ENCODE measurements at places on chromosomes 12 and 14.

DNA sequence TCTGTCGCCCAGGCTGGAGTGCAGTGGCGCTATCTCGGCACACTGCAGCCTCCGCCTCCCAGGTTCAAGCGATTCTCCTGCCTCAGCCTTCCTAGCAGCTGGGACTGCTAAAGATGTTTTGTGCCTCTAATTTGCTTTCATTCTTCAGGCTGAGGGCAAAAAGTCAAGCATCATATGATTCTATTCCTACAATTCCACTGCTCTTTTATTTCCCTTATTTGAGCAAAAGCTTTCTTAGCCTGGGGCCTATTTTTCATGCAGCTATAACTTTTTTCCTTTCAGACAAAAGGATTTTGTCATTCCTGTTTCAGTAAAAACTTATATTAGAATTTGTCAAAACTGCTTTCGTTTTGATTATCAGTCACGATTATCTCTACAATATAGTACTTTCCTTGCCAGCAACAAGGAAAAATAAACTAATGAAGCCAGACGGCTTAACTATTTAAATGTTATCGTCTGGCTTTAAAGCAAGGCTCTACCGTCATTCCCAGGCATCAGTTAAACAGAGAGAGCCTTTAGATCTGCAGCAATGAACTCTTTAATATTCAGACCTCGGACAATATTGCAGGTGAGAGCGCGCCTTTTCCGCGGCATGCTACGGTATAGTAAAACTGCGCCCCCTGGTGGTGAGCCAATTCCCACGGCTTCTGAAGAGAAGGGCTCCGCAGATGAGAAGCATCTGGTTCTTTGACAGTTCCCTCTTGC lies 1.4 kb upstream of the SLC2A13 start:
- peak; percentile 82 for DNase-seq

- no peak for DNase-seq
Measured at GRCh38 chr12:15851919-15852318, 30.3 kb upstream of the STRAP start.

- DNase-seq, result no peak
Measured at GRCh38 chr12:124660851-124661250, 93.4 kb upstream of the NCOR2 start.

DNA sequence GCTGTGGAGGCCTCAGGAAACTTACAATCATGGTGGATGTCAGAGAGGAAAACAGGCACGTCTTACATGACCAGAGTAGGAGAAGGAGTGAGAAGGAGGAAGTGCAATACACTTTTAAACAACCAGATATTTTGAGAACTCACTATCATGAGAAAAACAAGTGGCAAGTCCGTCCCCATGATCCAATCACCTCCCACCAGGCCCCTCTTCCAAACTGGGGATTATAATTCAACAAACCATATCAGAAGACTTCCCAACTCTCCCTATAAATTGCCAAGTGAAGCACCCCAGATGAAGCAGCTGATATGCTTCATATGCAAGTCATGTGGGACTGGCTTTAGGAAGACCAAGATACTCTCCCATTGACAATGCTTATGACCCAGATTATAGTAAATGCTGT lies 11.6 kb upstream of the ACSM4 start:
- DNase-seq, result no peak

DNA sequence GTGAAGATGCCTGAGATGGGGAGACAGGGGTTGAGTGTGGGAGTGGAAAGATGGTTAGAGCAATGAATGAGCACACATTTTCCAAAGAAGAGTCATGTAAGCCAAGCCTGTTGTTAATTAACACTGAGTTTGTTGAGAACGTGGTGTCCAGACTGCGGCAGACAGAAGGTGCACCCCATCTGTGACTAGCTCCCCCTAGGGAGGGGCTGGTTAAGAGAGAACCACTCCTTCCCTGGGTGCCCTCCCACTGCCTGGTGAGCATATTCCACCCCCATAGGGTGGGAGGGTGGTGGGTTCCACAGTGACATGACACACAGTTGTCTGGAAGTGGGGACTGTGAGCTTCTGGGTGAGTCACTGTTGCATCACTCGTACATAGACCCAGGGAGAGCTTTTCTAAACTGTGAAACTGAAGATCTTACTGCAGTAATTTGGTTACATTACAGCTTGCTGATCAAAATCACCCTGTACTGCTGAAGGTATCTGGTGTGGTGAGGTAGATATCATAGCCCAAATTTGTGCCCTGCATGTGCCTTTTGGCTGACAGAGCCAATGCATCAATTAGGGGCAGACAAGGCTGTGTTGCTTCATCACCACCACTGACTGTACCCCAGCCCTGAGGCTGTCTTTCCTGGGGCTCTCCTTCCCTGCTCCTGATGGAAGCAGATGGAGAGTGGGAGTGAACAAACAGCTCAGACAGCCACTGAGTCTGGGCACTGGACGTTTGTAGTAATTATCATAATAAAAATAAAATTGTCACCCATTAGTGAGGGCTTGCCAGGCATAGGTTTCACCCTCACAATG lies 150.9 kb downstream of the EMP1 start:
- no peak for DNase-seq

- DNase-seq, result peak; percentile 5
Measured at GRCh38 chr12:92065018-92065499, 80.6 kb downstream of the BTG1 start.

- DNase-seq, result no peak
Measured at GRCh38 chr12:110498984-110499706, 2.8 kb downstream of the VPS29 start.

- no peak for DNase-seq
Measured at GRCh38 chr12:57129889-57130288, 1.6 kb downstream of the LRP1 start.

GRCh38 chr12:32477714-32478113 lies 78.4 kb downstream of the FGD4 start:
- DNase-seq, result no peak

DNA sequence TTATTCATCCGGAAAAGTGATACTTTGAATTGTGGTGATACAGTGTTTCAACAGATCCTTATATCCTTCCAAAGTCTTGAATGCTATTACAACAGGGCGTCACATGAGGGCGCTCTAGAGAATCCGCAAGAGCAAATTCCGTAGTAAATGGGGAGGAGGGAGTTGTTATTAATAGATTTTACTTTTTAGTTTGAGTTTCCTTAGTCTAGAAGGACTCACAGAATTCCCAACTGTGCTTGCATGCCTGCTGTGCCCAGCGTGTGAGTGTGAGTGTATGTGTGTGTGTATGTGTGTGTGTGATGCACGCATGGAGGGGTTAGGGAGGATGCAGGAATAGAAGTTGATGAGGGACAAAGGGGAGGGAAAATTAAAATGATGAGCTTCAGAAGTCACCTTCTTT lies 375.3 kb downstream of the C12orf75 start:
- DNase-seq, result peak; percentile 70

GRCh38 chr12:119296535-119296934 lies 38.0 kb upstream of the CCDC60 start:
- no peak for DNase-seq

DNA sequence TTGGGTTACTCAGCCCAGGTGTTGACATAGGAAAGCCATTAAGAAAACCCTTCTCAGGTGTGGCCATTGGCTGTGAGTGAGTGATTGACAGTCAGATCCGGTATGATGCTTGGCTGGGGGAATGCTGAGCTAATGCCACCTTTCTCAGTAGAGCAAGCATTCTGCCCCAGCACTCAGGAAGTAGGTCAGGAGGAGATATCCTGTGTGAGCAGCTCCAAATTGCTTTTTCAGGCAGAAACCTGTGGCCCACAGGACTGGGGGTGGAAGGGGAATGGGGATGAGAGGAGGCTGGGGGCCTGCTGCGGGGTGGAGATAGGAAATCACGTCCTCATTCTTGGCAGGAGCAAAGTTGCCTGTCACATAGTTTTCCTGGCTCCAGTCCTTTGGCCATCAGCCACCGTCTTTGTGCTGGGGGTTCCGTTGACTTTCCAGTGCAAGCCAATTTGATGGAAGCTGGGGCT lies 55.7 kb downstream of the NINJ2 start:
- DNase-seq, result peak; percentile 95

GRCh38 chr14:83827383-83827782 lies 1702.6 kb upstream of the FLRT2 start:
- DNase-seq, result peak; percentile 12

- peak; percentile 79 for DNase-seq
Measured at GRCh38 chr12:51471111-51471864, 46.7 kb downstream of the SLC4A8 start.

- DNase-seq, result no peak
Measured at GRCh38 chr14:36931791-36932190, 240.6 kb downstream of the SLC25A21 start.

DNA sequence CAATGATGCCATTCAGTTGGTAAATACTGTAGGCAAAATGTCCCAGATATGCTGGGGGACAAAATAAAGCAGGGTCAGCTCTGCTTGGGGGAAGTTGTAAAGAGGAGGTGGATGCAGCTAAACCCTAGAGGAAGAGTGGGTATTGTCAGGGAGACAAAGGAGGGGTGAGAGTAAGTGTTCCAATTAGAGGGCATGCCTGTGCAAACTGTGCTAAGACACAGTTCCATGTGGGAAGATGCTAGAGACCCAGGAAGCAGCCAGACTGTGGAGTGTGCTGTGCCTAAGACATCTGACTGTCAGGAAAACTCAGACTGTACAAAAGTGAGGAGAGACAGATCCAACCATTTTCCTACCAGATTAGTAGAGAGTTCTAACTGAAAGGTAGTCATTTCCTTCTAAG lies 474.3 kb downstream of the ATP23 start:
- DNase-seq, result no peak

GRCh38 chr14:74563233-74563585 lies 48.8 kb downstream of the LTBP2 start:
- no peak for DNase-seq

- peak; percentile 17 for DNase-seq
Measured at GRCh38 chr14:36057452-36058116, 118.9 kb downstream of the PTCSC3 start.

GRCh38 chr12:123942238-123942653 lies 30.4 kb downstream of the CCDC92 start:
- peak; percentile 39 for DNase-seq

GRCh38 chr14:77085538-77085937 lies 12.5 kb upstream of the CIPC start:
- DNase-seq, result no peak

GRCh38 chr12:102757882-102758226 lies 159.2 kb downstream of the PAH start:
- no peak for DNase-seq

GRCh38 chr14:29390081-29390832 lies 537.4 kb downstream of the PRKD1 start:
- DNase-seq, result peak; percentile 1

- DNase-seq, result no peak
Measured at GRCh38 chr12:111267144-111267543, 101.8 kb downstream of the PHETA1 start.
